ENCODE measurements at places on chromosomes 16 and 17.

- peaks cover 86% of the 10 kb centered on the region for H3K36me3 ChIP-seq
- H3K4me3 ChIP-seq = no peak overlapping the region
- DNase-seq = peak; percentile 87
- peak overlapping the region; percentile 75 for H3K27ac ChIP-seq
- no peaks in the 10 kb centered on the region for H3K27me3 ChIP-seq
Measured at GRCh38 chr16:23482778-23483177, 27.5 kb downstream of the GGA2 start.

DNA sequence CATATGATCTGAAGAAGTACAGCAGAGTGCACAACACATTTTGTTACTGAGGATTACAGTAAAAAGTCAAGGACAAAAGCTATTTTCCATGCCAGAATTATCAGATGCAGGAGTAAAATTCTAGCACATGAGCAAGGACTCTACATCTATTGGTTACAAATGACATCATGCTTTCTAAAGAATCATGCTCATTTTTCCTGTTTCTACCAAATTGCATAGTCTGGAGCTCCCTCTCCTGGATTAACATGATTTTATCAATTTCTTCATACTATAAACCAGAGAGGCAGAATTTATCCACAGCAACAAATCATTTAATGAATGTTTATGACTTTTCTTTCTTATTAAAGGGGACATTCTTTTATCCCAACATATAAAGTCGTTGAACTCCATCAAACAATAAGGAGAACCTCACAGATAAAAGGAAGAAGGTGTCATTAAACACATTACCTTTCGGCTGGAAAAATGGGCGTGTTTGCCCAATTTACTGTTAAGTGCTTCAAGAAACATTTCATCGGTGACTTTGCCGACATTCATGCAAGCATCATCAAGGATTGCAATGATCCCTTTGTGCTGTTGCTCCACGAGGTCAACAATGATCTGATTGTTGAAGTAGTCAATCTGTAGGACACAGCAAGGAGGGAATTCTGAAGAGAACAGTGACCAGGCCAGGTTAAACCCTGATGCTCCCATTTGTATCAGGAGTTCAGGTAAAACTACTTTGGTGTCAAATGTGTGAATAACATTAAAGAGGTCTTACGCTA, 121.7 kb downstream of the MYO1D start:
- H3K4me1 ChIP-seq = no peaks in the 10 kb centered on the region
- DNase-seq = peak; percentile 72
- no peak overlapping the region for H3K27ac ChIP-seq
- H3K36me3 ChIP-seq = no peaks in the 10 kb centered on the region

- no peaks in the 10 kb centered on the region for H3K36me3 ChIP-seq
- no peak overlapping the region for H3K4me3 ChIP-seq
- no peak for DNase-seq
- H3K27ac ChIP-seq = no peak overlapping the region
- H3K4me1 ChIP-seq = peaks cover 5% of the 10 kb centered on the region
Measured at GRCh38 chr17:58586009-58586644, 71.7 kb upstream of the MTMR4 start.

DNA sequence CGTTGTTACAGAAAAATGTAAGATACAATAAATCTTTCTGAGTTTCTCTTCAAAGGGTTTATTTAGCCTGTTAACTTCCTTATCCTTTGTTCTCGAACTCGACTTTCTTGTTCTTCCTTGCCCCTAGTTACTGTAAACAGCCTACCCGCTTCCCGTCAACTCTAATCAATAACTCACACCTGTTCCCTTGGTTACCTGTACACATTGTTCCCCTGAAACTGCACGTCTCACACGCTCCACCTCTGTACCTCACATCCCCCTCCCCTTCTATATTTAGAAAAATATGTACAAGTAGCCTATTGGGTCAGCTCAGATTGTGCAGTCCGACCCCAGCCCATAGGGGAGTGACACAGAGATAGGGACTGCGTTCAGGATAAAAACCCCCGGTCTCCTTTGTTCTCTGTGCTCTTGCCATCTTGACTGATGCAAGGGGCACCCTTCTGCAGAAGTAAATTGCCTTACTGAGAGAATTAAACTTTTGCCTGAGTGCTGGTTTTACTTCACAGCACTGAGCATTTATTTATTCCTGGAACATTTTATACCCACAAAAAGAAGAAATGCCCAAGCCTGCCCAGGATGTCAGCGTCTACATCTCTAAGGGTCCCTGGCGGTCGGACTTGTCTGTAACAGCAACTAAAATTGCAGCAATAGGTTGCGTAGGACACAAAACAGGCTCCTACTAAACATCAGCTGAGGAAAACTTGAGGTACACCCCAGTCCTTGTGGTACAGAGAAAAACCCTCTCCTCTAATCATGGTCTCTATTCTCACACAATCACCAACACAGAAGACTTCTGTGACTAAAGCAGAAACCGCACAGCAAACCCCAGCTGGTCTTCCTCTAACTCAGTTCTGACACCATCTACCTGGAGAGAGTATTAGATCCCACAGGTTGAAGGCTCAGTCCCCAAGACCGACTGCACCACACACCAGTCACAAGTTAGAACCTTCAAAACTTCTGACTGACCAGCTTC, 11.3 kb downstream of the WDR45B start:
- H3K4me1 ChIP-seq = no peaks in the 10 kb centered on the region
- H3K36me3 ChIP-seq = peaks cover 9% of the 10 kb centered on the region
- no peak overlapping the region for H3K4me3 ChIP-seq
- no peak overlapping the region for H3K27ac ChIP-seq
- no peak for DNase-seq

DNA sequence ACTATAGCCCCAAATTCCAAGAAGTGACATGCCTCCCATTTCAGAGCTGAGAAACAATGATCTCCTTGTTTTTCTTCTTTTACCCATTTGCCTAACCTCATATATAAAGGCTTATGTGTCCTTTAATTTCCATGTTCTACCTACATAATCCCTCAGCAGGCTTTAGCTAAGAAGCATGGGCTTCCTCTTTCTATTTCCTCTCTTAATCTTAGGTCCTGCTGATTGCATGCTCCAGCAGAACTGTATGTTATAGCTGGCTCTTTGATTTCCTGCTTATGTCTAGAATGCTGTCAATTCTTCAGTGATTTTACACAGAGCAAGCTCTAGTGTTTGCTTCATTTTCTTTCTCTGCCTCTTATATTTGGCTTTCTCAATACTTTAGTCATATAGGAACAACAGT, 151.7 kb upstream of the COX10 start:
- no peak for DNase-seq
- no peaks in the 10 kb centered on the region for H3K36me3 ChIP-seq
- no peak overlapping the region for H3K4me3 ChIP-seq
- H3K27ac ChIP-seq = no peak overlapping the region

DNA sequence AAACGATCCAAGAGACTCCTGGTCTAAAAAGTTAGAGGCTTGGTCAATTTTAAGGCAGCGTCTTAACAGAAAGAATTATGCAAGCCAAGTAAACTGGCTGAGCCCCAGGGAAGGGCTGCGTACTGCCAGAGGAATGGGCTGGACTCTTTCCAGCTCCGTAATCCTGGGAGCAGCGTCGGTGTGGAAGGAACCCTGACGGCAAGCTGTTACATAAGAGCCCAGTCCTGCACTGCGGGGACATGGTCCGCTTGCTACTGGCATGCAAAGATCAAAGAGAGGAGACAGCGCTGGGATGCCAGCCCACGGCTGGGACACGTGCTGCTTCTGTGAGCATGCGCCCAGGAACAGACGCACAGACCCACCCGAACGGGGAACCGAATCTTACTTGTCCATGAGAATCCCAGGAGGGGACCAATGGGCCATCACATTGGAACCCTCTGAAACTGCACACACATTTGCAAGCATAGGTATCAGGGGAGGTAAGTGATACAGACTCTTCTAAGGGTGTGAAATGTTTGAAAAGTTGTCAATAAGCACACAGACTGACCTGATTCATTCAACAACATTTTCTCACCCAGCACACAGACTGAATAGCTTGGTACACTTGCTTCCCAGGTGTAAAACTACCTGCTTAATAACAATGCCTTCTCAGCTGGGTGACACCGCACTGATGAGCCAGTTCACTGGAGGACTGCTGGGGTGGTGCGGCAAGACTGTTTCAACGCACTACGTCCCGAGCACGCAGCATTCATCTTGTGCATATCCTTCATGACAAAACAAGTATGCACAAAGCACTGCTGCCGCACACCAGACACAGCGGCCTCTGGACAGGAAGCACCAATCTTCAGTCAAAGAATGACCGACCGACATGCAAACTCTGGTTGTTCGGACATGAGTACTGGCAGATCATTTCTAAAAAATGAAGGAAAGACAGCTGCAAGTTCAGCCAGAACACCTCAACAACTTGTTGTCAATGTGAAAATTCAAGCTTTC, 94.9 kb downstream of the ANKRD11 start:
- no peak overlapping the region for H3K27ac ChIP-seq
- no peaks in the 10 kb centered on the region for H3K36me3 ChIP-seq
- no peak for DNase-seq
- H3K27me3 ChIP-seq = no peaks in the 10 kb centered on the region
- H3K4me1 ChIP-seq = peaks cover 48% of the 10 kb centered on the region

GRCh38 chr16:15435216-15435864, 952 bp downstream of the BMERB1 start:
- no peak for DNase-seq
- H3K36me3 ChIP-seq = no peaks in the 10 kb centered on the region
- H3K27ac ChIP-seq = no peak overlapping the region
- H3K4me1 ChIP-seq = peaks cover 15% of the 10 kb centered on the region

DNA sequence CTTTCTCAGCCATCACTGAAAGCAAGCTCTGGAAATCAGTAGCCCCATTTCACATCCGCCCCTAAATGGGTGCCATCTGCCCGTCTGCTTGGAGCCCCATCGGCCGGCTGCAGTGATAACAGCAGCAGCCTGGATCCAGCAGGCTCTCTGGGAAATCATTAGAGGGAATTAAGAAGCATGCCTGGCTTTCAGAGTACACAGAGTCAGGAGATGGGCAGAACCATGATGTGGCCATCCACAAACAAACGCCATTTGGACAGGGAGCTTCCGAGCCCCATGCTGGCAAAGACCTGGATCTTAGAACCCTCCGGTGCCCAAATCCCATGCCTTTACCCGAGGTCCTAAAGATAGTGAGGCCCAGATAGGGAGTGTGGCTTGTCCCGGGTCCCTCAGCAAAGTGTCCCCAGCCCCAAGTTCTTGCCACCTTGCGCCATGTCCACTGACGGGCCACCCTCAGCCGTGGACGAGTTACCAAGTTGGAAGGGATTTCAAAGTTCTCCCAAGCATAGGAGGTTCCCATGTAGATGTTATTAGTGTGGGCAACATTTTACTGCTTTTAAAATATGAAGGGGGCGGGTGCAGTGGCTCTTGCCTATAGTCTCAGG, 1.0 kb upstream of the LITAF start:
- no peaks in the 10 kb centered on the region for H3K27me3 ChIP-seq
- peaks cover 42% of the 10 kb centered on the region for H3K4me1 ChIP-seq
- no peak for DNase-seq
- H3K4me3 ChIP-seq = peak overlapping the region; percentile 62

DNA sequence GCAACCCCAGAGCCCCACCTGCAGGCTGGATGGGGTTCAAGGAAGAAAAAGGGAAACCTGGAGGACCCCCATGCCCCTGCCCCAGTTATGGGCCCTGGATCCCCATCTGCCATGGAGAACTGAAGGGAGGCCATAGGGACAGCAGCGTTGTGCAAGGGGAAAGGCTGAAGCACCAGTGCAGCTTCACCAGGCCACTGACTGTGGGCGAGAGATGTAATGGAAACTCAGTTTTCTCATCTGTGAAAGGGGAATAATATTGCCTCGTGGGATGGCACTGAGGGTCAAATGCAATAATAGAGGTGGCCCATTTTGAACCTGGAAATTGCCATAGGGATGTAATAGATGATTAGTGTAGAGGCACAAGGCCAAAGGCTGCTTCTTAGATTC, 9.9 kb upstream of the TSPOAP1 start:
- H3K27me3 ChIP-seq = no peaks in the 10 kb centered on the region
- peaks cover 4% of the 10 kb centered on the region for H3K36me3 ChIP-seq

GRCh38 chr17:15340966-15341365, 431 bp downstream of the TEKT3 start:
- peaks cover 7% of the 10 kb centered on the region for H3K4me1 ChIP-seq
- no peaks in the 10 kb centered on the region for H3K36me3 ChIP-seq
- DNase-seq = no peak
- H3K27ac ChIP-seq = no peak overlapping the region
- no peak overlapping the region for H3K4me3 ChIP-seq

GRCh38 chr16:4330277-4330874, 14.5 kb downstream of the GLIS2 start:
- H3K27me3 ChIP-seq = peaks cover 9% of the 10 kb centered on the region
- H3K36me3 ChIP-seq = no peaks in the 10 kb centered on the region
- peak; percentile 75 for DNase-seq
- H3K4me1 ChIP-seq = peaks cover 18% of the 10 kb centered on the region
- H3K27ac ChIP-seq = no peak overlapping the region

DNA sequence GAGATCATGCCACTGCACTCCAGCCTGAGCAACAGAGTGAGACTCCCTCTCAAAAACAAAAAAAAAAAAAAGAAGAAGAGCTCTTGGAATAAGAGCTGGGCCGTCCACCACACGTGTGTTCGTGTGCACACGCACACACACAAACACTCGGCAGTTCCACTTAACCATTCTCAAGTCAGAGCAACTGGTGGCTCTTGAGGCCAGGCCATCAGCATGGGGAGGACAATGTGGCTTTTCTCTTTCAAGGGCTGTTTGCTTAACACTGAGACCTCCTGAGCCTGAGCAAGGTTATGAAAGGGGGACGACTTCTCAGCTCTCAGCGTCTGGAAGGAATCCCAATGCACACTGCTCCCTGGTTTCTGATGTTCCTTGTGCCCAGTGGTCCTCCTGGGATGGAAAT, 444.9 kb downstream of the SOX9 start:
- H3K27me3 ChIP-seq = no peaks in the 10 kb centered on the region
- H3K4me3 ChIP-seq = no peak overlapping the region
- H3K36me3 ChIP-seq = no peaks in the 10 kb centered on the region
- H3K27ac ChIP-seq = no peak overlapping the region

GRCh38 chr17:36934144-36934691, 3.1 kb upstream of the LHX1 start:
- no peaks in the 10 kb centered on the region for H3K36me3 ChIP-seq
- no peak overlapping the region for H3K27ac ChIP-seq
- no peak for DNase-seq

GRCh38 chr17:79714176-79715097, 16.3 kb upstream of the ENPP7 start:
- no peaks in the 10 kb centered on the region for H3K36me3 ChIP-seq
- no peak for DNase-seq
- no peak overlapping the region for H3K4me3 ChIP-seq

GRCh38 chr17:75683583-75683982, 16.4 kb downstream of the SAP30BP start:
- no peaks in the 10 kb centered on the region for H3K27me3 ChIP-seq
- H3K27ac ChIP-seq = no peak overlapping the region
- H3K36me3 ChIP-seq = peaks cover 37% of the 10 kb centered on the region
- no peak overlapping the region for H3K4me3 ChIP-seq

DNA sequence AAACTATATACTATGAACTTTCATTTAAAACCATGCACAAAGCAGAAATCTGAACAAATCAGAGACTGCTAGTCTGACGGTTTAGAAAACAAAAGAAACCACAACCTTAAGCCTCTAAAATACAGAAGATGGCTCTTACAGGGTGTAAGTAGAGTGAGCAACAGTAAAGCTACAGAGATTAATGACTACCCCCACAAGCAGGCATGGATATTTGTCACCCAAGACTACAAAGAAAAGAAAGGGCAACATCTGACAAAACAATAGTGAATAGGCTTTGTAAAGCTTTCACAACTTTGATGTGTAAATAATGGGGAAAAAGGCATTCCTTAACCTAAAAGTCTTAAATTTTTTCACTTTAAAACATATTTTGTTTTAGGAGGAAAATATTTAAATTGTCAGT, 75.0 kb downstream of the SPAG9 start:
- H3K4me1 ChIP-seq = peaks cover 3% of the 10 kb centered on the region
- no peaks in the 10 kb centered on the region for H3K27me3 ChIP-seq
- no peaks in the 10 kb centered on the region for H3K36me3 ChIP-seq
- no peak overlapping the region for H3K27ac ChIP-seq
